ENCODE measurements at places on chromosomes 4 and X.

GRCh38 chr4:853416-853781 lies 27.5 kb upstream of the CPLX1 start:
- DNase-seq, result no peak

DNA sequence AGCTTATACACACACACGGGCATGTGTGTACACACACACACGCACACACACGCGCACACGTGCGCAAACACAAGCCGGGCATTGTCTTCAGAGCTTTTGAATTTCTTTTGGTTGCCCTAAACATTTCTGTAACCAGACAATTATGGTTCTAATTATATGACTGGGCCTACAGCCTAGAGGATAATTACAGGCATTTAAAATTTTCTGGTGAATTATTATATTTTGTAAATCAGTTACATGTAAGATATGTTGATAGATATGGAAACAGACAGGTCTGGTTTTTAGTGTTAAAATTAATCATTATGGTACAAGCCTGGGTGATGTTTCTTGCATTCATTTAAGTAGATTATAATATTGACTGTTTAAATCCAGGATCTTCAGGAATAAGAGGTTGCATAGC lies 1120.5 kb downstream of the ADGRL3 start:
- DNase-seq, result no peak

GRCh38 chr4:134089885-134090284 lies 111.7 kb downstream of the PABPC4L start:
- no peak for DNase-seq

GRCh38 chr4:122715221-122715620 lies 17.3 kb upstream of the BBS12 start:
- DNase-seq, result no peak

DNA sequence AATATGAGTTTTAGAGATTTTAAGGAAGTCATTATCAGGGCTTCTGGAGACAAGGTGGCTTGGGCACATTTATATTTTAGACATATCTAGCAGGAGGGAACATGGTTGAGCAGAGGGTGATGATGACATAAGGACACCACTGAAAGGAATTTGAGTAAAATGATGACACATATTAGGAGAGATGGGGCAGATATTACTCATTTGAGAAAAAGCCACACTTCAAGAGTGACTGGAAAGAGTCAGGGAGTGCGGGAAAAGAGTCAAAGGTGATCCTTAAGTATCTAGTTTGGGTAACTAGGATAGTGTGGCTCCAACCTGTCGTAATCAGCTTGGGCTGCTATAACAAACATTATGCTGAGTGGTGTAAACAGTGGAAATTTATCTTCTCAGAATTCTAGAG lies 377.7 kb downstream of the PACRGL start:
- no peak for DNase-seq

GRCh38 chr4:8768357-8768999 lies 103.2 kb downstream of the HMX1 start:
- DNase-seq, result no peak

DNA sequence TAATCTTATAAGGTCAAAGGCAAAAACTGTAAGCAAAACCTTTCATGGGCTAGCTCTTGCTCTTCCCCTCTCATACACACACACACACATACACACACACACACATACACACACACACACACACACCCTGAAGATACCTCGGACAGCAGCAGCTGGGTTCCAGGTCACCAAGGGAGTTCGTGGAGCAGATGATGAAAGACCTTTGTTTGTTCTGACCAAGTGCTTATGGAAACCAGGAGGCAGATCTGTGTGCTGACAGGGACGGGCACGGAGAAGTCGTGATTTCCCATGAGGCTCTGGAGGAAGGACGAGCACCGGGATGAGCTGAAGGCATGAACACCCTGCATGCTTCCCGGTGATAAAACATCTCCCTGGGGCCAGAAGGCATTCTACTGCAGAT lies 35.4 kb upstream of the CRMP1 start:
- DNase-seq, result no peak

DNA sequence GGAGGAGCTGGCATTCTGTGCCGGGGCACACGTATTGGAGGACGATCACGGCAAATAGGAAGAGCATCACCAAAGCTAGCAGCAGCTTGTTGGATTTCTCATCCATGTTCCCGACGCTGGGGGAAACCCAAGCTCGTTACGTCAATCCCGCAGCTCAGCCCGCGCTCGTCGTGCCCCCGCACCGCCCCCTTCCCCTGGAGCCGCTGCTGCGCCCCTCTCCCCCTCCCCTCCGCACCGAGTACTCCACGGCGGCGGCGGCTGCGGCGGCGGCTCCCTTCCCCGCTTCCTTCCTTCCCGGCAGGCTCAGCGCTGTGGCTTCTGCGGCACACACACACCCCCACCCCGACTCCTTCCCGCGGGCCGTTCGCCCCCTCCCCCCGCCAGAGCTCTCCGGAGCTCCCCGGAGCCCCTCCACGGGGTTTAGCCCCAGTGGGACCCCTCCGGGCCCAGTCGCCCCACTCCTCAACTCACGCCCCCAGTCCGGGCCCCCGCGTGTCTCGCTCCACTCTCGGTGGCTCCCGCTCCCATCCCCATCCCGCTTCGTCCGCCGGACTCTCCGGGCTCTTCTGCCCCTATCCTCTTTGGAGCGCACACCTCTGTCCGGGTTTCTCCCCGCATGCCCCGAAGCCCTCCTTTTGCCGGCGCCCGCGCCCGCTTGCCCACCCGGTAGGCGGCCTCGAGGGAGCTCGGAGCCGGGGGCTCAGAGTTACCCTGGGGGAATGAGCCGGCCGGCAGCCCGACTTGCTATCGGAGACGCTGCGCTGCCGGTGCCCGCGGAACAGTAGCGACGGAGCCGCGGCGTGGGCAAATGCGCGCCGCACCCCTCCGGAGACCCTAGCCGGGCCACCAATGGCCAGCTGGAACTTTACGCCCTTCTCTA lies 978 bp downstream of the HS6ST2 start:
- DNase-seq, result no peak

DNA sequence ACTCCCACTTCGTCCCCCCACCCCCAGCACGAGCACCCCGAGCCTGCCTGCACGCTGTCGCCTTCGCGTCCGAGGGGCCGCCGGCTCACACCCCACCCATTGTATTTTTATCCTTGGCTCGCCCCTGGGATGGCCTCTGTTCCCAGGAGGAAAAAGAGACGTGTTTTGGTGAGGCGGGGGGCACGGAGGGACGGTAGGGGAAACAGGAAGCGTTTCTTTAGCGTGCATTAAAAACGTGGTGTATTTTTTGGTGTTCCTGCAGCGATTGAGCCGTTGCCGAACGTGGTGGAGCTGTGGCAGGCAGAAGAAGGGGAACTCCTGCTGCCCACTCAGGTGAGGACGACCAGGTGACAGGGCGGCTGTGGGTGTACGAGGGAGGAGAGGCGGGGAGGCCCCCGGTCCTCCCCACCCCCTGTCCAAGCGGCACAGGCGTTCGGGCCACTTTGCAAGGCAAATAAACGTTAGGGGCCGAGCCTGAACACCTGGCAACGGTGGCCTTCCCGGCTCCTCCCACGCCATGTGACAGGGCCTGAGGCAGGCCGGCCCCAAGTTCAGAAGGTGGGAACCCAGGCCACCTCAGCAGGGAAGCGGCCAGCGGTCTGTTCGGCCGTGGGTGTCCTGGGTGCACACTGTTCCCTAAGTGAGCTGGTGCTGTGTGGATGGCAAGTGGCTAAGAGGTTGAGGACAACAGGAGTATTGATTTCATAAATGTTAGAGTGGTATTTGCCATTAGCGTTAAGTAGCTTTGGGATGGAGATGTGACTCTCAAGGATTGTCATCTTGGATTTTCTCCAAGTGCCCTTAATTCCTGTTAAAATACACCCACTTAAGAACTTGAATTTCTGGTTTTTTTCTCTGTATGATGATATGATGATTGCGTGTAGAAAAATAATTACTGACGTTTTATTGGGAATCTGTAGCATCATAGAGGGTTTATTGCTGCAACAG lies 1.1 kb downstream of the TMEM131L start:
- DNase-seq, result peak; percentile 86

- DNase-seq, result no peak
Measured at GRCh38 chr4:171017593-171017992, 795.6 kb upstream of the GALNTL6 start.

- DNase-seq, result no peak
Measured at GRCh38 chr4:142474398-142475087, 371.6 kb downstream of the INPP4B start.
